Head of caudate nucleus (tissue), 42 donors: ENCODE measurements at places on chromosomes 12 and 14.

DNA sequence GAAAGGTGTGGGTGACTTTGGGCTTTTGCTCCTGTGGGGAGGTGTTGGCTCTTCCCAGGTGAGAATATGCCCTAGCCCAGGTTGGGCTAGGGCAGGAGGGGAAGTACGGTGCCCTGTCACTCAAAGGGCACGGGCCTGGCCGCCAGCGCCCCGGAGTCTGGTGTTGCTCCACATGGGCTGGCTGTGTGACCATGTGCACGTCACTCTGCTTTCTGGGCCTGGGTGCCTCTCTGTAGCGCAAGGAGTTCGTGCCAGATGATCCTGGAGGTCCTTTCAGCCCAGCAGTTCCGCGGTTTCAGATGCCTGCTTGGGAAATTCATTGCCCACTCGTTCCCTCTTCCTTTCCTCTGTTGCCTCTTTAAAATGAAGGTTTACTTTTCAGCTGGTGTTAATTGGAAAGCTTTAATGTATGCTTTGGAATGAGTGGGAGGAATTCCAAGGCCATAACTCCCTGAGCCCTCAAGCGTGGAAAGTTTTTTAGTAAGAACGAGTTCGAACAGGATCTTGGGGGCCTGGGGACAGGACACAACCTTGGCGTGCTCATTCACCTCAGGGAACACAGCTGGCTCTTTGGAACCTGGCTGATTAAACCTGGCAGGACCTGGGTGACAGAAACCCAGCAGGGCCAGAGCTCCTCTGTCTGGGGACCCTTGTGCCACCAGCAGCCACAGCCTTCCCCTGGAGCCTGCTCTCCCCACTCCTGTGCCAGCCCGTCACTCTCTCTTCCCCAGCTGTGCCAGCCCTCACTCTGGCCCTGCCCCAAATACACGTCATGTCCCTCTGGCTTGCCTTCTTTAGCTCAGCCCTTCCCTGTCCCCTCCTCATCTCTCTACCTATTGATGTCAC, 42.8 kb downstream of the TSPAN9 start:
- DNase-seq = no peak

DNA sequence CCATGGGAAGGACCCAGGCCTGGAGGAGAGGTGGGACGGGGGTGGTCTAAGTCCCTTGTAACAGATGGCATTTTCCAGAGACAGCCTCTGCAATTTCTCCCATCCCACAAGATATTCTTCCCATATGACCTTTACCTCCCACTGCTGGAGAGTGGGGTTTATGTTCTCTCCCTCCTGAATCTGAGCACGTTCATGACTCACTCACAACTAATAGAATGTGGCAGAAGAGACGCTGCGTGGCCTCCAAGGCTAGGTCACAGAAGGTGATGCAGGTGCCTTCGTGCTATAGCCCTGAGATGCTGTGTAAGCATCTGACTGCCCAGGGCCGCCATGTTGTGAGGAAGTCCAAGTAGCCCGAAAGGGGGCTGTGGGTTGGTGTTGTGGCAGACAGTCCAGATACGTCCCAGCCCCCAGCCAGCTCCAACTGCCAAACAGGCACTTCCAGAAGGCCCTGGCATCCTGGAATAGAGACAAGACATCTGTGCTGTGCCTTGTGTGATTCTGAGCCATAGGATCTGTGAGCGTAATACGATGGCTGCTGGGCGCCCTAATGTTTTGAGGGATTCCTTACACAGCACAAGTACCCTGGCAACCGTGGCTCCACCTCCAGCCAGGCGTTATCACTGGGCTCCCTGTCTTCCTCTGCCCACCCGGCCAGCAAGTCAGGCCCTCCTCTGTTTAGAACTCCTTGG, 56.1 kb upstream of the NCOR2 start:
- no peak for DNase-seq

DNA sequence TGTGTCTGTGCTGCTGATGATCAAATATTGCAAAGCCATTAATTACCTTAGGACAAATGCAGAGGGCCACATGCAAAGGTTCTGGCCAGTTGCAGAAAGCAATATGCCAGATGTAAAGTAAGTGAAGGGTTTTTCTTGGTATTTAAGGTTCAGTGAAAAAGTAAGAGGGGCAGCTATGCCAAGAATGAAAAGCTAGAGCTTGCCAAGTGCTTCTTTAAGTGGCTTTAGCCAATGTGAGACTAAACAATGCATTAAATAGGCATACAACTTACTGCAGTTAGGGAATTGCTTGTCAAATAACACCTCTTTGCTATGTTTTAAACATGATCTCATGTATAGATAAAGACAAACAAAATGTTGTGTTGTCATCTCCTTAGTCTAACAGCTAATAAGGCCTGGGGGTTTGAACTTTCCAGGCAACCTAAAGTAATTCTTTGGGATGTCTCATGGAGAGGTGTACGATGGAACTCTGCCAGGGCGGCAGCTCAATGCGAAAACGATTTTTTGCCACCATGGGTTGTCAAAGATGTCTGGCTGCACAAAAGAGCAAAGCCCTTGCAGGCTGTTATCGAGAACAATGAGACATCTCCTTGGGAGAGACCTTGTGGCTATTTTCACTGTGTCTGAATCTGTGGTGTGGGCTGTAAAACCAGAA, 12.0 kb downstream of the IGF1 start:
- DNase-seq = no peak

- DNase-seq = no peak
These were observed 371.5 kb downstream of the AACS start for GRCh38 chr12:125436686-125437085.

DNA sequence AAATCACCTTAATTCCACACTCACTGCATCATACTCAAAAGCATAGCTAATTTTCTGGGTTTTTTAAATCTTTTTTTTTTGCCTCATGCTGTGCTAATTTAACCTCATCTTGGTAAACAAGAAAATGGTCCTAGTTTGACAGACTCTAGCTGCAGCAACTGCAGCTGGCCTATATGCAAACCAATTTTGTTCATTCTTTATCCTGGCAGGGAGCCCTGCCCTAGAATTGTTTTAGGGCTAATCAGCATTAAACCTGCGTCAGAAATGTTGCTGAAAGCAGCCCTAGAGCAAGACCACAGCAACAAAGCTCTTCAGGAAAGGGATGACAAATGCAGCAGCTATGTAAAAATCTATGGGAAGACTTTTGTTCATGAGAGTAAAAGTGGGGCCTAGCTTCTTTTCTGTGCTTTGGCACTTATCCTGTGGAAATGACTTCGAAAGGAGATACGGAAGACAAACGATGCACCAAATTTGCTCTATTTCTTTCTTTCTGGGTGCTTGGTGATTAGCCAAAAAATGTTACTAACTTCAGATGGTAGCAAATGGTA, 72.2 kb downstream of the DENND5B start:
- DNase-seq = no peak

DNA sequence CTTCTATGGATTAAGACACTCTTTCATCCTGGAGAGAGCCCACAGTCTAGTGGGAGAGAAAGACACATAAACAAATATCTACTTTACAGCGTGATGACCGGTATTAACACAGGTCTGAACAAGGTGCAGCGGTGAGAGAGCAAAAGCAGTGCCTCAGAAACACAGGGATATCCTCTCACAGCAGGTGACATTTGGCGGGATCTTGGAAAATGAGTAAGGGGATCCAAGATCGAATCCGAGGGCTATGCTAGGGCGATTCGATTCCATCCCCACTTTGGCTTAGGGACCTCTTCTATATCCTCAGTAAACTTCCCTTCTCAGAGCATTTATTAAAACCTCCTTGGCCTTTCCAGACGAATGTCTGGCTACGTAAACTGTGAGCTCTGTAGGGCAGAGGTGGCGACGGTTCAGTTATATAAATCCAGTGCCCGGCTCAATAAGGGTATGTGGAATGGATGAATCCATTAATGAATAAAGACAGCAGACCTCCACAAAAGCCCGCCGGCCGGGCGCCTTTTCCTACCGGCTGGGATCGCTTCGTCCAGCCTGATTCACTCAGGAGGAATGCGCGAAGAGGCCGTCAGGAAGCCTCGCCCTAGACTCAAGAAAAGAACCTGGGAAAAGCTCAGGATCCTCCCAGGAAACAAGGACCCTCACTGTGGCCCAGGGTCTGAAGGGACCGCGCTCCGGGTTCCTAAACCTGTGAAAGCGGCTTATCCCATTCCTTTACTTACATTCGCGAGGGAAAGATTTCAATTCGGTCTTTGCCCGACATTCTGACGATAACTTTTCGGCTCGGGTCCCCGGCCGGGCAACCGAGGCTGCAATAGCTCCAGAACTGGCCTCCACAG, 455 bp downstream of the ATP6V1D start:
- DNase-seq = no peak

- DNase-seq = no peak
These were observed 16.5 kb downstream of the NINJ2 start for GRCh38 chr12:646442-647384.

DNA sequence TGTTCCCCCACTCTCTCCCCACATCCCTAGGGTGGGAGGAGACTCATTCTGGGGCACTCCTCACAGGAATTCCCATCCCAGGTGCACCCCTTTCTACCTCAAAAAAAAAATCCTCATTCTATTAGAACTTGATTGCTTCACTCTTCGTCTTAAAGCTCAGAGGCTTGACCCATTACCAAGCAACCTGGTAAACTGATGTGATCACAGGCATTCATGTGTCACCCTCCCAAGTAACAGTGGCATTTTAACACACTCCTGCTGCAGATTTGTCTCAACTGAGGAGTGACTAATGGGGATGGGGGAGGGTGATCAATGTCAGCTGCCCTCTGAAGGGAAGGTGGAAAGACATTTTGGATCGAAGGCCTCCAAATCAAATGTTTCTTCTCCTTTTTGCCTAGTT, 78.1 kb upstream of the PTHLH start:
- DNase-seq = no peak

DNA sequence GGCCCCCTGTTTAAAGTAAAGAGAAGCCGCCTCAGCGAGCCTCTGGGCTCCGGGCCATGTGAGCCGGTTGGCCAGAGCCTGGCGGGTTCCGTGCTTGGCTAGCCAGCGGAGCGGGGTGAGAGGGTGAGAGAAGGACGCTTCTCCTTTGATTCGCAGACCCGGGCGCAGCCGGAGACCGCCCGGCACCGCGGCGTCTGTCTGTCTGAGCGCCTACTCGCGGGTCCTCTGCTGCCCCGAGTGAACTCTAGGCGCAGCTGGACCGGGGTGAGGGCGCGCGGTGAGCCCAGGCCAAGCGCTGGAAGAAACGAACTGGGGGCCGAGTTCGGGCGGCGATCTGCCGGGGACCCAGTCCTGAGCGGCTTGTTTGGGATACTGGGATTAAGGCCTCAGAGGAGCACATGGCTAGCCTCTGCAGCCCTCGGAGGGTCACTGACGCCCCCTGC, 41.4 kb upstream of the TBX5 start:
- DNase-seq = no peak

DNA sequence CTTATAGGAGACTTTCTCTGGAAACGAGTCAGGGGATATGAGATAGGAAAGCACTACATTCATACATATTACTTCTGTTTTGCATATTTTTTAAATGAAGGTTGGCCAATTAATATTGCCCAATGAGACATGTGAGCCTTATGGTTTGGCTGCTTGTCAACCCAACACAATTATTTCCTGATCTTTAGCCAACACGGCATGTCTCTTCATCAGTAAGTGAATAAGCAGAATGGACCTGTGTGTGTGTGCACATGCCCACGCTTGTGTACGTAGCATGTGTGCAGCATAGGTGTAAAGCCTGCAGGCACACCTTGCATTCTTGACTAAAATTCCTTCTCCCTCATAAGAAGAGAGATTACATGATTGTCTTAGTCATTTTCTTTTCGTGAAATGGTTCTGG, 88.3 kb downstream of the STON2 start:
- no peak for DNase-seq

GRCh38 chr12:95608252-95609033, 57.2 kb upstream of the USP44 start:
- DNase-seq = no peak

DNA sequence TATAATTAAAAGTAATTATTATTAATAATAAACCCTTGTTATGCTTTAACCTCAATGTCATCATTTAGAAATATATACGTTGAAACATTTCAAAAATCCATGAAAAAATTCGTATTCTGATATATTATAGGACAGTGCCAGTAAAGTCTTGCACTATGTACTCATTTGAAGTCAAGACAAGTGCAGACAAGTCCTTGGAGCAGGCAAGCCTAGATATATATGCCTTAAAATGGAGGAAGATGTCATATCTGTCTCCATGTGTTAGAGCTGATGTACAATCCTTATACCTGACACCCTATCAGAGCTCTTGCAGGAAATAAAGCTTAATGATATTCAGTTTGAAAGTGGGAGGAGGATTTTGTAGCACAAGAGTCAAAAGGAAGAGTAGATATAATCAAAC, 310.4 kb downstream of the KCNH5 start:
- no peak for DNase-seq

- no peak for DNase-seq
These were observed 440.6 kb upstream of the CCDC196 start for GRCh38 chr14:66045572-66046021.

DNA sequence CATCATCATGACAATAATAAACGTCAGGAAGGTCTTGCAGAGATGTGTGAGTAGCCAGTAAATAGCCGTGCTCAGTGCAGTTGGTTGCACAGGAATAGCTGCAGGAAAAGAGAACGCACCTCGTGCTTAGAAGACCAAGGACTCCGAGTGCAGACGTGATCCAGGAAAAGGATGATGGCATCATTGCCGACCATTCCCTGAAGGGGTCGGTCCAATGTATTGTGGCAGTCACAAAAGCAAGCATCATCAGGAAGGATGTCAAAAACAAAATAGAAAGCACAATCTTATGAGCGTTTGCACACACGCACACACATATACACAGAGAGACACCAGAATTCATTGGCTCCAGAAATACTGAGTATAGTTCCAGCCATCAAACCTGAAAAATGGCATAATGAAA, 12.8 kb downstream of the DUSP6 start:
- no peak for DNase-seq

DNA sequence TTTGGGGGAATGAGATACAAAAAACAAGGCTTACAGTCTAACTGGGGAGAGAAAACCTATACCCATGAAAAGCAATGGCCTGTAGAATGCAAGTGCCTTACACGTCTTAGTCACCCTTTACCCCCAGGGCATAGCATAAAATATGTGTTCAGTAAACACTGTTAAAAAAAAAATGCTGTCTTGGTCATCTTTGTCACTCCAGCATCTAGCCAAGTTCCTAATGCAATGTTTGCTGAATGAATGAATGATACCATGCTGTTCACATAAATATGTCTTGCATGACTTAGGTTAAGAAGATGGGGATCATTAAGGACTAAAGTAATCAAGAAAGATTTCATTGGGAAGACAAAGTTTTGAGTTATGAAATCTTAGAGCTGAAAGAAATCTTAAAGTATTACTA, 38.5 kb downstream of the PPP2R5E start:
- DNase-seq = no peak

DNA sequence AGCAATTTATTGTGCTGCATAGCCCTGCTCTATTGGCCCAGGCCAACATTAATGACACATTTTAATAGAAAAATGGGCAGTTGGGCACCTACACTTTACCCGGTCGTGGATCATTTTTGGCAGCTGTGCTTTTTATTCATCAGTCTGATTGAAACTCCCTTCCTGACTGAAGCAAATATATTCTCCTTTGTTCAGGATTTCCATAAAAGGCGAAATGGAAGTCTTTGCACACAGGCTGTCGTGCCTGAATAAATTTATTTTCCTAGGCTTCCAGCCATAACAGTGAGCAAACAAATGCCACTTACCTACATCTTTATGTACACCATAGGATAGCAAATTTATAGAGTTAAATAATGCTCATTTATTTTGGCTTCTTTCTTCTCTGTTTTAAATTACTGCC, 480.7 kb upstream of the DCN start:
- DNase-seq = no peak
